ENCODE measurements at places on chromosomes 4 and X. TPM values are rescaled to one million over a fixed set of nuclear protein-coding genes. Genes with fewer than 3 reads are reported as not detected.

GDI1 gene
- polyA plus RNA-seq: 108 TPM

PDZD4 gene
- polyA plus RNA-seq: 10.5 TPM

IL1RAPL2 gene
- polyA plus RNA-seq: 0.16 TPM

CCNQ gene
- 15.9 TPM for polyA plus RNA-seq

MUC7 gene
- polyA plus RNA-seq: not detected

IL2RG gene
- 118 TPM for polyA plus RNA-seq

EMD gene
- polyA plus RNA-seq: 50.1 TPM

CT45A3 gene
- polyA plus RNA-seq: not detected

SPATA4 gene
- 0.09 TPM for polyA plus RNA-seq

EGFL6 gene
- 7.3 TPM for polyA plus RNA-seq

SMARCA1 gene
- polyA plus RNA-seq: 43.9 TPM

Measured in large intestine (tissue), 12 donors.